NCI-H524 treated with DMSO at 0.1 percent for 48 hours (cell line): ENCODE measurements at places on chromosomes 12 and 14.

DNA sequence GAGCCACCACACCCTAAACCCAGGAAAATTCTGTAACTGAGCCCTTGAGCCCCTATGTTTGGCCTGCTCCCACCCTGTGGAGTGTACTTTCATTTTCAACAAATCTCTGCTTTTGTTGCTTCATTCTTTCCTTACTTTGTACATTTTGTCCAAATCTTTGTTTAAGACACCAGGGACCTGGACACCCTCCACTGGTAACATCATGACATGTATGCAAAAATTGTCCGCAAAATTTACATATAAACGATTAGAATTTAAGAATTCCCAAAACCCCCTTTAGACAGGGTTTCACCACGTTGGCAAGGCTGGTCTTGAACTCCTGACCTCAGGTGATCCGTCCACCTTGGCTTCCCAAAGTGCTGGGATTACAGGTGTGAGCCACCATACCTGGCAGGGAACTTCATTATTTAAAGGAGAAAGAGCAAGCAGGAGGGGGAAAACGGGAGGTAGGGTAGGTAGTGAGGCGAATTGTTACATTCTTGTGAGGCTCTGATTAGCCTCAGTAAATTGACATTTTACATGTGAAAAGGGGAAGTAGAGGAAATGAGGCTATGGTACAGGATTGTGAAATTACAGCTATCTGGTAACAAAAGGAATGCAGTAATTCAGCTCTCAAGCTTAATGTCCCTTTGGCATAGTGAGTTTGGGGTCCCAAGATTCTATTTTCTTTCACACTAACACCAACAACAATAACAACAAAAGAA, 27.6 kb downstream of the TUBA1A start:
- no peak for DNase-seq

GRCh38 chr14:75282170-75282554, 3.5 kb downstream of the FOS start:
- DNase-seq: no peak

DNA sequence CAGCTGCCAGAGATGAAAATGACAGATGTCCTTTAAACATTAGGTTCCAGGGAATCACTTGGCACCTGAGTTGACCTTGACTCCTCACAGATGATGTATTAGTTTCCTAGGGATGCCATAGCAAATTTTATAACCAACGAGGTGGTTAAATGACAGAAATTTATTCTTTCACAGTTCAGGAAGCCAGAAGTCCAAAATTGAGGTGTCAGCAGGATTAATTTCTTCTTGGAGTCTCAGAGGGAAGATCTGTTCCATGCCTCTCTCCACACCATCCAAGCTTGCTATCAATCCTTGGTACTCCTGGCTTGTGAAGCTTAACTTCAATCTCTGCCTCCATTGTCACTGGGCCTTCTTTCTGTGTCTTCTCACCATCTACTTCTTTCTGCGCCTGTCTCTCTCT, 249.7 kb upstream of the BTG1 start:
- no peak for DNase-seq

DNA sequence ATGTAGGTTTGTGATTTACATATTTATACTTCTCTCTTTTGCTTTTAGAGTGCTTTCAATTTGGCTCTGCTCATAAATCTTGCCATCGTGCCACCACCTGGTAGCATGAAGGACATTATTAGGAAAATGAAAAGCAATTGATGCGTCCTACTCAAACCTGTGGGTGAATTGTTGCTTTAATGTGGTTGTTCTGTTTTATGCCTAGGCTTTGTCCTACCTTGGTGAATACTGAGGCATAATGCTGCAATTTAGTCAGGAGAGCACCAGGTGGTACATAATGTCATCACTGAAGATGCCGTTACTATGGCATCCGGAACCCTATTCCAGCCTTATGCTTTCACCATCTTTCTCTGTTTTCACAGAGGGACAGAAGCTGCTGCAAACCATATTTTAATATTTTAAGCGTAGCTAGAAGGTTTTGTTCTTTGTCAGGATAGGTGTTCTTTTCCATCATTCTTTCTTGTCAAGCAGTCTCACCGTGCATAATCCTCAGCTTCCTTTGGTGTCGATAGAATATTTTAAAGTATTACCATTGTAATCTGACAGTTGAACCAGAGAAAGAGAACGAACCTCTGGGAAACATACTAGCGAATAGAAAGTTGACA, 68.5 kb upstream of the PKP2 start:
- DNase-seq: no peak

DNA sequence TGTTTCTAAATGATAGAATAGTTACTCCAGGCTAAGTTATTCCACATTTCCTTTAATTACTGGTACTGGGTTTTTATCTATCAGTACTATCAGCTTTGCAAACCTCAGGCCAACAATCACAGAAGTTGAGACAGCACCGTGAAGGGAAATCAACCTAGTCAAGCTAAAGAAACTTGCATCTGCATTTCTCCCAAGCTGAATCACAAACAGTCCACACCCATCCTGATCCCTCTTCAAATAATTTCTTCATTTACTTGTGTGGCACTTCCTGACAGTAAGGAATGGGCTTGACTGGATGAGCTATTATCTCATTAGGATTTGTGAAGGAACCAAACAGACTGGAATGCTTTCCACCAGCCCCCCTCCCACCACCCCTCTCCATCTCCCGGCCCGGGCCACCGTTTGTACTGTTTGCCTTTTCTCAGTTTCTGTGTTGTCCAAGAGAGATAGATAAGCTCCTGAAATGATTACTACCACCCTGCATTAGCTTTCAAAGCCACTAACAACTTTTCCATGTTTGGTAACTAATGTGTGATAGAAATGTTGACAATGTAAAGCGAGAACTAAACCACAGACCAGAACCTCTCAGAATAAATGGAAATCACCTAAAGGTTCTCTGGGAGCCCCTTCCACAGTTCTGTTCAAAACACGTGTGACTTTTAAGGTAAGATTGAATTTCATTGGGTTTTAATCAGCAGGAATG, 236.3 kb downstream of the SLC25A21 start:
- DNase-seq: no peak

GRCh38 chr14:69049675-69050074, 70.6 kb upstream of the ACTN1 start:
- no peak for DNase-seq

DNA sequence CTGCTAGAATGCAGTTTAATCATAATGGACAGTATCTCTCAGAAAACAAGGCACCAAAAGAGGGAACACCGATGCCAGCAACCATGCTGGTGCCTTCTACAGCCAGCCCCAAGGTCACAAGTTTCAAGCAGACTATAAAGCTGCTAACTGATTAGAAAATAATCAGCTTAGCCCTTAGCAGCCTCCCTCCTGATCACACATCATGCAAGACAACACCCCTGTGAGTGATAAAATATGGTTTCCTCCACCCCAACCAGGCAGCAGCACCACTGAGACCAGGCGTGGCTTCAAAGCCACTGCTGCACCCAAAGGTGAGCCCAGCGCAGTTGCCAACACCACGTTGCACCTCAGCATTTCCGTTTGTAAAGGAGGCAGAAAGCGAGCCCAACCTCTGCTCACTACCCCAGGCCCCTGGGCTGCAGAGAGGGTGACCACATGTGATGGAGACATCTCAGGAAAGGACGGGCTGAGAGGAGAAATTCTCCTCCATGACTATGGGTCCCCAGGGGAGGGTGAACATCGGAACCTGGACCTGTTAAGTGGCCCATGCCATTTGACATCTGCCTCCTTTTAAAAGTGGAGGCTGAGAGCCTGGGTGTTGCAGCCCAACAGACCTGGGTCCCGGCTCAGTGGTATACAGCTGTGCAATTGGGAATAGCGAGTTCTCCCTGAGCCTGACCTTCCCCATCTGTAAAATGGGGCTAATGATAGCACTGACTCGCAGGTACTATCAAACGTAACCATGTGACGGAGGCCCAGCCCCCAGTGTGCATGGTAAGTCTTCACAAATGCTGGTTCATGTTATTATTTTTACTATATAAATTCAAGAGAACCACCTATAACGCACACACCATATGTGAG, 11.5 kb downstream of the ZFP36L1 start:
- DNase-seq: no peak

GRCh38 chr12:88896958-88897357, 316.7 kb upstream of the KITLG start:
- DNase-seq: no peak

GRCh38 chr12:32027684-32028365, 68.6 kb downstream of the RESF1 start:
- no peak for DNase-seq

GRCh38 chr14:20262642-20263128, 23.6 kb downstream of the OR11H4 start:
- DNase-seq: no peak

- DNase-seq: peak; percentile 87
Measured at GRCh38 chr12:23083267-23083666, 458.3 kb downstream of the ETNK1 start.

DNA sequence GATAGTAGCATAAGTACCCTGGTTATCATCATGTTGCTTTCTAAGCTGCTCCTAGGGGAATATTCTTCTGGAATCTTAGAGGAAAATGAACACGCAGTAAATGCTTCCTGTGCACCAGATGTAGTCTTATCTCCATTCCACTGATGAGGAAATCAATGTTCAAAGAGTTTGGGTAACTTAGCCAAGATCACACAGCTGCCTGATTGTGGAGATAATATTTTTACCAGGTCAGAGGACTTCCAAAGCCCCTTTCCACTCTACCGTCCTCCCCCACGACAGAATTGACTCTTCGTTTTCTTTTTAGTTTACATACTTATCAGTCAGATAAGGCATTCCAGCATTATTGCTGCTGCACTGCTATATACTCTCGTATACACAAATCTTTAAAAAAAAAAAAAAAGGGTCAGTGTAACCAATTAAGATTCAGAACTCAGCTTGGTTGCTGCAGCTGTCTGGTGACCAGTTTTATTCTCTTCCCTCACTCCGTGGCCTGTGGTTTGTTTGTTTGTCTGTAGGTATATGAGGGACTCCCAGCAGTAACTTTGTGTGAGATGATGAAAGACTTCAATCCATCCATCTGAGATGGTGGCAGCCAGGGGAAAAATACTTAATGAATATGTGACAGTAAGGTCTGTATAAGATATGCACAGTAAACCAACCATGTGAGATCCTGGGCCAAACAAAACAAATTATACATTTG, 110.5 kb downstream of the TGFB3 start:
- DNase-seq: no peak

DNA sequence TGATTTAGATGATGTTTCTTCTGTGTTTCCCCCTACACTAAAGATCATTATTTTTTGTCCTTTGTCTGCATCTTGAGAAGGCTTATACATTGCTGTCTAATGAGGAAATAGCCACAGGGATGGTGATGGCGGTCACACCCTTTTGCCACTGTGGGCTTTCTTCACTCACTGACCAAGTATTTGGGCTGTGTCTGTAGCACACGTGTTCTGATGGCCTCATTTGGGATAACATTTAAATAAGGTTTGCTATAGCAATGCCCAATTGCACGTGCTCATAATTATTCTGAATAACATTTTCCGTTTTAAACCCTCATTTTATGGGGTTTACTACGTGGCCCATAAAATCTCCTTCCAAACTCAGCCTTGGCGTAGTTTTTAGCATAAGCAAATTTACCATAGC, 230.3 kb upstream of the PRICKLE1 start:
- DNase-seq: no peak

GRCh38 chr14:106218174-106218573, 691.8 kb downstream of the TMEM121 start:
- no peak for DNase-seq

DNA sequence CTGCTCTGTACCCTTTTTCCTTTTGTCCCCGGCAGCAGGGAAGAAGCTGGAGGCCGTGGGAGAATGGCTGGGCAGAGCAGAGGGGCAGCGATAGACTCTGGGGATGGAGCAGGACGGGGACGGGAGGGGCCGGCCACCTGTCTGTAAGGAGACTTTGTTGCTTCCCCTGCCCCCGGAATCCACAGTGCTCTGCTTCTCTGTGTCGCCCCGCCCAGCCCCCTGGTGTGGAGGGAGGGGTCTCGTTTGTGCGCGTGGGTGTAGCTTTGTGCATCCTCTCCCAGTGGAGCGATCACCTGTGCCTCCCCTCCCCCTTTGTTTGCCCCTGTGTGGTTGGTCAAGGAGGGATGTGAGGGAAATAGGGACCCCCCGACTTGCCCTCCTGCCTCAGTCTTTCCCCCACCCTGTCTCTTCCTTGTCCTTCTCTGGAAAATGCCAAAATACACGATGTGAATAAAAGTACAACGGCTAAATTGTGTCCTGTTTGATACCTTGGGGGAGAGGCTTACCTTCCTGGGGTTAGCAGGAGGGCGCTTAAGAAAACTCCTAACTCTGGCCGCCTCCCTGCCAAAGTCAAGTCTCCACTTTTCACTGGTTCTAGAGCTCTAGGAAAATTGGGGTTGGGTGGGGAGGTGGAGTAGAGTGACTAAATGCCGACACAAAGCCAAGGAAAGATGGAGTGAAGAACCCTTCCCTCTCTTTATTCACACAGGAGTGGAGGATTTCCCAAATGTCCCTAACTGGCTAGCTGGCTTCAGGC, 990 bp upstream of the TPI1 start:
- no peak for DNase-seq

DNA sequence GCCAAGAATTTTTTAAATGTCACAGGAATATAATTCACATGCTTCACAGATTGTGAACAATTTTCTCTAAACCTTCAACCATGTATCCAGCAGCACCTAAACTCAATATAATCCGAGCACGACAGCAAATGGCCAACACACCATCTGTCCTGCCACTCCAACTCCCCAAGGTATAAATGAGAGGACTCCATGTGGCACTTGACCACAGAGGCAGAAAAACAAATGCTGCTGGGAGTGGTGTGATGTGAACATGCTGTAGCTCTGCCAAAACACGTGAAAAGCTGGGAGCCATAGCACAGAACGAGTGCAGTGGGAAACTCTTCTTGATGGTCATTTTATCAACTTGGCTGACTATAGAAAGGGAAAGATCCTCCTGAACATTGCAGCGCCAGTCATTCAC, 70.9 kb downstream of the LLPH start:
- peak; percentile 79 for DNase-seq

GRCh38 chr14:32702562-32702961, 236.1 kb upstream of the NPAS3 start:
- DNase-seq: no peak

- DNase-seq: no peak
Measured at GRCh38 chr12:41881891-41882805, 262.5 kb downstream of the GXYLT1 start.

GRCh38 chr12:9731797-9732196, 1.1 kb downstream of the CLECL1 start:
- no peak for DNase-seq

GRCh38 chr12:28799348-28799747, 349.7 kb upstream of the FAR2 start:
- DNase-seq: no peak

GRCh38 chr12:11732023-11732422, 82.5 kb downstream of the ETV6 start:
- no peak for DNase-seq
